Activated CD4-positive, alpha-beta T cell treated with anti-CD3 and anti-CD28 coated beads for 24 hours (primary cell): ENCODE measurements at places on chromosomes 5 and 9.
A peak's percentile ranks its signal among the peaks of the same experiment; 100 is the strongest.

GRCh38 chr9:13847270-13847669 is 466.7 kb downstream of the NFIB start:
- DNase-seq = no peak

- no peak for DNase-seq
Observed at GRCh38 chr9:7130266-7130820, 372.6 kb downstream of the KDM4C start.

- DNase-seq = no peak
Observed at GRCh38 chr5:58019614-58020013, 440.3 kb downstream of the PLK2 start.

DNA sequence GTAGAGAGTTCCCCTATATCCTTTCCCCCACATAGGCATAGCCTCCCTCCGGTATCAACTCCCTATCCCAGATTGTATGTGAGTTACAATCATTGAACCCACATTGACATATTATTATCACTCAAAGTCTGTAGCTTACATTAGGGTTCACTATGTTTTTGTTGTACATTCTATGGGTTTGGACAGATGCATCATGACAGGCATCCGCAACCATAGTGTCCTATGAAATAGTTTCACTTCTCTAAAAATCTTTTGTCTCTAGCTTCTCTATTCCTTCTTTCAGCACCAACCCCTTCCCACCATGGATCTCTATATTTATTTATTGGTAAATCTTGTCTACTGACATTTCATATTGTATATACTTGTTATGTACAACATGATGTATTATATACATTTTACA is 31.6 kb downstream of the TAF11L14 start:
- DNase-seq = no peak

DNA sequence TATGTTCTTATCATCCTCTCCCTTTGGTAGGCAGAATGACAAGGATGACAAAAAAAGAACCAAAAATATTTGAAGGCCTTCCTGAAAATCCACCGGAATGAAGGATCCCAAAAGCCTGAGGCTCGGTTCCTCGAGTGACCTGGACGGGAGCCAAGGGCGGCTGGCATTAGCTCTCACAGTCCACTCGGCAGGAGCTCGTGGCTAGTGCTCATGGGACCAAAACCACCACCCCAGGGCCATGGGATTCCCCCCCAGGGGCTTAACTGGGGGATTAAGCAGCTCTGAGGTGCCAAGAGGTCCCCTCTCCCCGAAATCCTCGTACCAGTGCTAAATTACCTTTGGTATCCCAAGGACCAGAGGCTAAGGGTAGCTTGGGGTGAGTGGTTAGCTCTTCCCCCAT is 586 bp upstream of the PDZD2 start:
- DNase-seq = no peak

DNA sequence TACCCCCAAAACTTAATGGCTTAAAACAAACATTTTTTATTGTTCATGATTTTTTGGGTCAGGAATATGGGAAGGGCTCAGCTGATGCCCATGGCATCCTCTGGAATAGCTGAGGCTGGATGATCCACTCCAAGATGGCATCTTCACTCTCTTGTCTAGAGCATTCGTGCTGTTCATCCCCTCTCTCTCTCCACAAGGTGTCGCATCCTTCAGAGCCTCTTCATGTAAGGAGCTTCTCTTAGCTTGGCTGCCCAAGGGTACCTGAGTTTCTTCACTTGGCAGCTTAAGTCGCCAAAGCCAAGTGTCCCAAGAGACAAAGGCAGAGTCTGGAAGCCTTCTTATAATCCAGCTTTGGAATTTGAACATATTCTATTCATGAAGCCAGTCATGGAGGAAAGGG is 294.7 kb downstream of the CHSY3 start:
- no peak for DNase-seq

GRCh38 chr9:7284517-7284916 is 515.1 kb downstream of the DMAC1 start:
- no peak for DNase-seq

- peak; percentile 25 for DNase-seq
Observed at GRCh38 chr5:136212252-136212721, 19.3 kb upstream of the SMIM32 start.

- peak; percentile 34 for DNase-seq
Observed at GRCh38 chr5:144203750-144204596, 33.3 kb downstream of the KCTD16 start.

DNA sequence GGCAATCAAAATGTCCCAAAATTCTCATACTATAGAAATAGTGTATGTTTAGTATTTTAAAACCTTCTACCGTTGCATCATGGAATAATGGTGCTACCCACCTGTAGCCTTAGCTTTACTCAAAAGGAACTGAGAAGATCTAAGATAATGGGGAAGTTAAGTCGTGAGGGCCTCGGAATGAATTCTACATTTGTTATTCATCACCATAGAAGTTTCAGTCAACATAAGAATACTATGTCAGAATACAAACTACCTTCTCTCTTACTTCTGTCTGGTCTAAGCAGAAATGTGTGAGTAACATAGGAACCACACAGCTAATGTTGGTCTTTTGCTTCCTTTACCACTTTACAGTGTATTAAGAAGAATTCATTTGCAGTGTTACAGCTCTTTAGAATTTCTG is 43.2 kb downstream of the RFK start:
- no peak for DNase-seq

- no peak for DNase-seq
Observed at GRCh38 chr9:86096386-86096785, 3.0 kb downstream of the GOLM1 start.

GRCh38 chr9:99998266-99998665 is 91.8 kb downstream of the STX17 start:
- DNase-seq = no peak

DNA sequence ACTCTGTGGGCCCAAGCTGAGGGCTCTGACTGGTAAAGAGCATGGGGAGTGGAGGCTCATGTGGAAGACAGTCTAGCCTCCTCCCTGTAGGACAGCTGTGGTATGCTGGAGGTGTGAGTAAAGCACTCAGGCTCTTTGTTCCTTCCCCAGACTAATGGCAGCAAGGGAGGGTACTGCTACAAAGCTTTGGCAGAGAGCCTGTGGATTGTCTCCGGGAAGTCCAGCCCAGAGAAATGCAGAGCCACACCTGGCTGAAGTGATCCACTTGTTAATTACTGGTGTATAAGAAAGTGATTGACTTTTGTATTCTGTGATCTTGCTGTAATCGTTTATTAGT is 161.7 kb downstream of the OXCT1 start:
- no peak for DNase-seq

DNA sequence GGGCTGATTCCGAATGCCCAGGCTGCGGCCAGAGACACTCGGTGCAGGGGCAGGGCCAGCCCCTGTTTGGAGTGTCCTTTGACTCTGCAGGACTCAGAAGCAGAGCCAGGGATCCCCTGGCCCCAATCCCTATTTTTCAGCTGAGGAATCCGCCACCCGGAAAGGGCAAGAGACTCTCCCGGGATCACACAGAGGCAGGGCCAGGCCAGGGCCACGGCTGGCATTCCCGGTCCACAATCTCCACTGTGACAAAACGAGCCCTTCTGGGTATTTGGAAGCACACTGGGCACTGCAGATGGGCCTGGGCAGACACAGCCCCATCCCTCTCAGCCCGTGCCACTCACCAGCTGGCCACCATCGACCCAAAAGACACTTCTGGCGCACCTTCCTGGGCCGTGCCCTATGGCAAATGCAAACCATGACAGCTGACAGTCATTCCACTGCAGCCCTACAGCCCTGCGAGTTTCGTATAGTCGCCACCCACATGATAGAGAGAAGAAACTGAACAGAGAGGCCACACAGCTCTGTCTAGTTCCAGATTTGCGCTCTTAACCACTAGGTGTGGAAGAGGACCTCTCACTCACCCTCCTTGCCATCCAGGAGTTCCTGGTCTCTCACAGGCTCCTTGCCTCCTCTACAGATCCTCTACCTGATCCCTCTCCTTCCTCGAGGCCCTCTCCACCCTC is 13.3 kb downstream of the NR5A1 start:
- no peak for DNase-seq

GRCh38 chr9:33943389-33943788 is 105.3 kb downstream of the UBAP2 start:
- no peak for DNase-seq

GRCh38 chr5:76819851-76820525 is 1.2 kb downstream of the F2RL1 start:
- no peak for DNase-seq

DNA sequence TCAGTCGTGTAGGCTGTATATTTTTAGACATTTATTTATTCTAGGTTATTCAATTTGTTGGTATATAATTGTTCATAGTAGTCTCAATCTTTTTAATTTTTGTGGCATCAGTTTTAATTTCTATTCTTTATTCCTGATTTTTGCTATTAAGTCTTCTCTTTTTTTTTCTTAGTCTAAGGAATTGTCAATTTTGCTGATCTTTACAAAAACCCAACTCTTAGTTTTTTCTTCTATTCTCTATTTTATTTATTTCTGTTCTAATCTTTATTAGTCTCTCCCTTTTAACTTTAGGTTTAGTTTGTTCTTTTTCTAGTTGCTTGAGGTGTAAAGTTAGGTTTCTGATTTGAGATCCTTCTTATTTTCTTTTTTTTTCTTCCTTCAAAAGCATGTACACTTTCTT is 152.5 kb downstream of the FANCC start:
- DNase-seq = no peak

GRCh38 chr5:6185574-6185973 is 192.8 kb downstream of the MED10 start:
- DNase-seq = no peak

DNA sequence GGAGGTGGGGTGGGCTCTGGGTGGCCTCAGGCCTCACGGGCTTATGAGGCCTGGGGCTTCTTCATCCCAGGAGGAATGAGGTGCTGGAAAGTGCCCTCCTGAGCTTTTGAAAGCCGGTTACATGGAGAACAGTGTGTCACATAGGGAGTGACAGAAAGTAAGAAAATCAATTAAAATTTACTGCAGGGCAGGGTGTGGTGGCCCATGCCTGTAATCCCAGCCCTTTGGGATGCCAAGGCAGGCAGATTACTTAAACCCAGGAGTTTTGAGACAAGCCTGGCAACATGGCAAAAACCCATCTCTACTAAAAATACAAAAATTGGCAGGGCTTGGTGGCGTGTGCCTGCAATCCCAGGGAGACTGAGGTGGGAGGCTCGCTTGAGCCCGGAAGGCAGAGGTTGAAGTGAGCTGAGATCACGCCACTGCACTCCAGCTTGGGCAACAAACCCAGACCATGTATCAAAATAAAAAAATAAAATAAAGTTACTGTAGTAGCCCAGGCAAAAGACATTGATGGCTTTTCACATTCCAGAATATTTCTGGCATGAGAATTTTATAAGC is 125.8 kb upstream of the DAPK1 start:
- no peak for DNase-seq

DNA sequence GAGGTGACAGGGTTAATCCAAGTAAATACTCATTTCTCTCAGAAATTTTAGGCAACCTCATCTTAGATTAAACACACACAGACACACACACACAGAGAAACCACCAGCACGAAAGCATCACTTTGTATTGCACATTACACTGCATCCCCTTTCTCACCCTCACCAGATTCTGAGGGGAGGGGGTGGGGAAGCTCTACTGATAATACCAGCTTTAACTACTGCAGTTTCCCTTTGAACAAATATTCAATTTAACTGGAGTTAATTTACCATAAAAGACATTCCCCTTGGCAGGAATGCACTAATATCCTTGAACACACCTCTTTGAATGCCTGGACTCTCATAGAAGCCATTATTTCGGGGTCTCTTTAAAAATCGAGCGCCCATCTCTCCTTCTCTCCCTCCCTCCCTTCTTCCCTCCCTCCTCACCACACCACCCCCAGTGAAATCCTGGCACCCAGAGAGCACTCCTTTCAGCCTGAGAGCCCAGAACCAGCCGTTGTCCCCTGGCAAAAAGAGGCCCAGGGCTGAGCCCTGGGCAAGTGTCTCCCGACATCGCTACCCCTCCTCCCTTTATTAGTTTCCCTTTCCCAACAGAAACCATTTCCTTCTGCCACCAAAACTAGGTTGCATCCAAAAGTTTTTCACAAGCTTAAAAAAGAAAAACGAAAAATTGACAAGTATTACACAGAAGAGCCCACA is 2.8 kb upstream of the NFIB start:
- DNase-seq = no peak

DNA sequence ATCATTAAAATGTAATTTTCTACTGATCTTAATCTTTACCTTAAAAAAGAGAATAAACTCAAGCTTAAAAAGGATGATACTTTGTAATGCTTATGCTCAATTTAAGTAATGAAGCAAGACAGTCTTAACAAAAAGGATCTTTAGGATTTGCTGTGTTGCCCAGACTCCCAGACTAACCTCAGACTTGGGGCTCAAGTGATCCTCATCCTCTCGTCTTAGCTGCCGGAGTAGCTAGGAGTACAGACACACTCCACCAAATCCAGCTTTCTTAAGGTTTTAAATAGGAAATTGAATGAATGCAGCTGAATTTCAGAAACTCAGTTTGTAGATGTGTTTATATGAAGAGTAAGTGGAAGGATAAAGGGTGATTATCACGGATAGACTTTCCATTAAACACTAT is 400.5 kb upstream of the DAB2 start:
- no peak for DNase-seq

DNA sequence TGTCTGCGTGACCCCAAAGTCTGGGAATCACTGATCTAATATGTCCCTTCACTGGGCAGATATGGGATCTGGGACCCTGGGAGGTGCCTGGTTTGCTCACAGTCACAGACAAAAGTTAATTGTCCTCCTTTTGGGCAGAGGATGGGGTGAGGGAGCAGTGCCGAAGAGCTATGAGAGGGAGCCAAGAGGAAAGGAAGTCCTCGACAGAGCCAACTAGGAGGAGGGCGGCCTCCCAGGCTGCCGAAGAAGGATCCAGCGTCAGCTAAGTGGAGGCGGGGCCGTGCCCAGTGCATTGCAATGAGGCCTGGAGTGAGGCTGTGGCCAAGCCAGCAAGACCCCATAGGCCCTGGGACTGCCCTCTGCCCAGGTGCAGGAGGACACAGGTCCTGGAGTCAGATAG is 11.4 kb downstream of the AIF1L start:
- no peak for DNase-seq

- no peak for DNase-seq
Observed at GRCh38 chr9:6405371-6405770, 7.6 kb upstream of the UHRF2 start.

DNA sequence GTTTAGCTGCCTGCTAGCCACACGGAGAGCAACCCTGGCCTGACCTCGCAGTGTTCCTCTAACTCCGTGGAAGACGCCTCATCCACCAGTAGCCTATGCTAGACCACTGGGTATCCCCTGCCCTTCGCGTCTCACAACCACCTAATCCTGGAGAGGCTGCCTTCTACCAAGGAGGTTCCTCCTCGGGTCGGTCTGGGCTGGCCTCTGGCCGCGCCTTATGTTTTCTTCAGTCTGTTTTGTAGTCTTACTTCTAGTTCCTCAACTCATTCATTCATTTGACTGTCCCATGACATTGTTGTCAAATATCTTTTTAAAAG is 1.6 kb upstream of the TPM2 start:
- DNase-seq = no peak
